ENCODE measurements at places on chromosomes 6 and 20.

DNA sequence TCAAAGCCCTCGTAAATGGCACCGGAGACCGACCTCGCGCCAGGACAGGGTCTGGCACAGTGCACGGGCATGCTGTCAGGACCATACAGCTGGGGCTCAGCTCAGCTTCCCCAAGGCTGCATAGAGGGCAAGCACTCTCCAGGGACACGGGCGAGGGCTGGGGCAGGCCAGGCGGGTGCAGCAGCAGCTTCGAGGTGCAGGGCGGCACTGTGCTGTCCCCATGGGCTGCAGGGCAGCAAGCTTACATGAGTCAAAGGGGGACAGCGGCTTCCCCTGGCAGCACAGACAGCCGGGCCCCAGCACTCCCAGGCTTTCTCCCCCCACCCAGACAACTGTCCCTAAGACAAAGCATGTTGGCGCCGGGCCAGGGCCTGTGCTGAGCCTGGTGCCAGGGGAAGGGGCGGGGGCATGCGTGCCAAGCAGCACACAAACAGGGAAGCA lies 25.7 kb downstream of the PSMG4 start:
- DNase-seq, result peak; percentile 37

DNA sequence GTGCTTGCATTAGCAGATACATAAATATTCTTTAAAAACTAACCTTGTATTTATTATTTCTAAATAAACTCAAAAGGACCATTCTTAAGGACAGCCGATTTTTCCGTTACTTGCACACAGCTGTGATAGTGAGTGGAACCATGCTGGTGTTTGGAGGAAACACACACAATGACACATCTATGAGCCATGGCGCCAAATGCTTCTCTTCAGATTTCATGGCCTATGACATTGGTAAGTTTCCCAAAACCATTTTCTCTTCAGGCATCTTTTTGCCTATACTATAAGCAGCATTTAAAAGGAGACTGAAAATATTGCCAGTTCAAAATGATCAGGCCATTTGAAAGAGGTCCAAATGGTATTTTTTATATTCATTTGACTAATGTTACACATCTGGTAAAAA lies 92.3 kb downstream of the ATRN start:
- no peak for DNase-seq
- H3K4me3 ChIP-seq, result no peak overlapping the region
- no peaks in the 10 kb centered on the region for H3K27me3 ChIP-seq
- no peaks in the 10 kb centered on the region for H3K4me1 ChIP-seq

GRCh38 chr6:73727114-73727513 lies 31.1 kb downstream of the CD109 start:
- no peaks in the 10 kb centered on the region for H3K36me3 ChIP-seq
- no peaks in the 10 kb centered on the region for H3K27me3 ChIP-seq
- H3K27ac ChIP-seq, result no peak overlapping the region
- H3K4me3 ChIP-seq, result no peak overlapping the region
- DNase-seq, result no peak

- H3K27ac ChIP-seq, result no peak overlapping the region
- DNase-seq, result peak; percentile 96
- H3K36me3 ChIP-seq, result no peaks in the 10 kb centered on the region
- peaks cover 10% of the 10 kb centered on the region for H3K27me3 ChIP-seq
Observed at GRCh38 chr20:53216856-53217576, 244.9 kb downstream of the TSHZ2 start.

DNA sequence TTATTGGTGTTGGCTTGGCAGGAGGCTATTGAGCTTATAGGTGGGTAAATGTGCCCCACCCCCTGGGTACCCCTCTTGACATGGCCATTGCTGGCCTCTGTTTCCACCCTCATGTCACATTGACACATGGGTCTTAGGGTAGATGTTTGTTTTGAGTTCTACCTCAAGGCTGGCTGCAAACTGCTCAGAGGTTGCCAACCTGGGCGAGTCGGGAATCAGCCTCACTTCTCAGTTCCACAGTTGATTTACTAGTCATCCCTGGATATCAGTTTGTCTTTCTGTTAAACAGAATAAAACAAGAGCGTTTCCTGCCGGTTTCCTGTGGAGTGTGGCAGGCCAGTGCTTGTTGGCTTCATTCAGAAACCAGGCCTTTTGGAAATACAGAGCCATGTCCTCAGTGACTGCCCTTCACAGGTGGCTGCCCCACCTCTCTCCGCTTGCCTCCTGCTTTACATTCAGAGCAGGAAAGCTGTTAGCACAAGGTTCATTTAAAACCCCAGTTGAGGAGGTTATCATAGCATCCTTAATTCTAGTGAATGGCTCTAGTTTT lies 105.6 kb downstream of the TCP11 start:
- peak; percentile 48 for DNase-seq
- peaks cover 10% of the 10 kb centered on the region for H3K4me1 ChIP-seq
- H3K36me3 ChIP-seq, result peaks cover 3% of the 10 kb centered on the region
- H3K27me3 ChIP-seq, result no peaks in the 10 kb centered on the region
- no peak overlapping the region for H3K27ac ChIP-seq

GRCh38 chr6:156917213-156917612 lies 140.0 kb downstream of the ARID1B start:
- DNase-seq, result no peak
- no peaks in the 10 kb centered on the region for H3K27me3 ChIP-seq
- H3K27ac ChIP-seq, result no peak overlapping the region
- H3K36me3 ChIP-seq, result no peaks in the 10 kb centered on the region

- DNase-seq, result peak; percentile 75
- no peak overlapping the region for H3K27ac ChIP-seq
- H3K27me3 ChIP-seq, result peaks cover 5% of the 10 kb centered on the region
- no peaks in the 10 kb centered on the region for H3K36me3 ChIP-seq
- H3K4me3 ChIP-seq, result no peak overlapping the region
- H3K4me1 ChIP-seq, result no peaks in the 10 kb centered on the region
Observed at GRCh38 chr6:132300323-132300949, 100.8 kb downstream of the MOXD1 start.

GRCh38 chr6:112957536-112957916 lies 610.4 kb downstream of the RFPL4B start:
- H3K4me3 ChIP-seq, result no peak overlapping the region
- no peaks in the 10 kb centered on the region for H3K4me1 ChIP-seq
- no peaks in the 10 kb centered on the region for H3K27me3 ChIP-seq

- no peak overlapping the region for H3K27ac ChIP-seq
- no peak overlapping the region for H3K4me3 ChIP-seq
- no peaks in the 10 kb centered on the region for H3K27me3 ChIP-seq
- no peaks in the 10 kb centered on the region for H3K36me3 ChIP-seq
- DNase-seq, result peak; percentile 83
Observed at GRCh38 chr20:5528719-5529256, 212.0 kb upstream of the PROKR2 start.

DNA sequence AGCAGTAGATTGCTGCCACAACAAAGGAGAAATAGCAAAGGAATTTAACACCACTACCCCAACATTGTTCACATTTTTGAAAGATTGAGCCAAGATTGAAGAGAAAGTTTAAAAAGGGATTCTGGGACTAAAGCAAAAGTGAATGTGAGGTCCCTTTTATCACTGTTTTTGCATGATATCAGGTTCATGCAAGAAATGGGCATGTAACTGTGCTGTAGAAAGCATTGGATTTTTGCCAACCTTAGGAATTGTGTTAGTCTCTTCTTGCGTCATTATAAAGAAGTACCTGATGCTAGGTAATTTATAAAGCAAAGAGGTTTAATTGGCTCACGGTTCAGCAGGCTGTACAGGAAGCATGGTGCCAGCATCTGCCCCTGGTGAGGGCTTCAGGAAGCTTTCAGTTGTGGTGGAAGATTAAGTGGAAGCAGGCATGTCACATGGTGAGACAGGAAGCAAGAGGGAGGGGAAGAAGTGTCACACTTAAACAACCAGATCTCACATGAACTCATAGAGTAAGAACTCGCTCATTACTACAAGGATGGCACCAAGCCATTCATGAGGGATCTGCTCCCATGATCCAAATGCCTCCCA lies 4.6 kb upstream of the GJB7 start:
- peaks cover 6% of the 10 kb centered on the region for H3K4me1 ChIP-seq
- no peak overlapping the region for H3K27ac ChIP-seq
- H3K4me3 ChIP-seq, result no peak overlapping the region
- H3K27me3 ChIP-seq, result no peaks in the 10 kb centered on the region

- no peaks in the 10 kb centered on the region for H3K36me3 ChIP-seq
- no peaks in the 10 kb centered on the region for H3K27me3 ChIP-seq
- peak within 1 kb of the TSS; percentile 97 for H3K27ac ChIP-seq
- peak; percentile 85 for DNase-seq
- no peaks in the 10 kb centered on the region for H3K4me1 ChIP-seq
Observed at GRCh38 chr6:110180228-110181008, at the start of gene CDC40. Gene CDC40 (plus strand): TSS chr6:110180427. CDS start chr6:110180445, 18 bp downstream.

GRCh38 chr6:72246926-72247325 lies 360.6 kb downstream of the RIMS1 start:
- peak; percentile 58 for DNase-seq
- no peak overlapping the region for H3K27ac ChIP-seq
- H3K36me3 ChIP-seq, result no peaks in the 10 kb centered on the region
- H3K4me3 ChIP-seq, result peak overlapping the region; percentile 68

DNA sequence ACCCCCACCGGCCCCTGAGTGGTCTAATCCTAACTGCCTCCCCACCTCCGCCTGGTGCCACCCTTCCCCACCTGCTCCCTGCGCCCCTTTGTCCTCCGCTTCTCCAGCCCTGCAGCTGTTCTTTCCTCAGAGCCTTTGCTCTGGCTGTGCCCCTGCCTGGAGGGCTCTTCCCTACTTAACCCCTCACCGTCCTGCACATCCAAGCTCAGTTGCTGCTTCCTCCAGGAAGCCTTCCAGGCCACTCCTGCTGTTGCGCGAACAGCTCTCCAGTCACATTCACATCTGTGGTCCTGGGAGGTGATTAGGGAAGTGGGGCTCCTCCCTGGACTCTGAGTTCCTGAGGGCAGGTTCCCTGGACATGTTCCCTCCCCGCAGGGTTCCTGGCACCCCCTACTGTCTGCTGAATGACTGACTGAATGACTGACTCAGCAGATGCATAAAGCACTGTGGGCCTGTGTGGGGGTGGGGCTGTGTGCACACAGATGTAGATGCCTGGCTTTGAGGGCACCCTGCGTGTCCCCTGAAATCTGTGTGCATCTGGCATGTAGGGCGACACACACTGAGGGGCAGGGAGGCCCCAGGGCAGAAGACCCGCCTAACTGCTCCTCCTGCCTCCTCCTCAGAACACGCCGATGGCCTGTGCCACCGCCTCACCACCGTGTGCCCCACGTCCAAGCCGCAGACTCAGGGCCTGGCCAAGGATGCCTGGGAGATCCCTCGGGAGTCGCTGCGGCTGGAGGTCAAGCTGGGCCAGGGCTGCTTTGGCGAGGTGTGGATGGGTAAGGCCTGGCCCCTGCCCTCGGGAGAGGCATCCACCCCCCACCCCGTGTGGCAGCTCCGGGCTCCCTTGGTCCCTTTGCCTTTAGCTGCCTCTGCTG lies 51.4 kb downstream of the SRC start:
- peaks cover 69% of the 10 kb centered on the region for H3K36me3 ChIP-seq
- peaks cover 12% of the 10 kb centered on the region for H3K4me1 ChIP-seq
- no peak for DNase-seq
- no peak overlapping the region for H3K4me3 ChIP-seq
- no peaks in the 10 kb centered on the region for H3K27me3 ChIP-seq

DNA sequence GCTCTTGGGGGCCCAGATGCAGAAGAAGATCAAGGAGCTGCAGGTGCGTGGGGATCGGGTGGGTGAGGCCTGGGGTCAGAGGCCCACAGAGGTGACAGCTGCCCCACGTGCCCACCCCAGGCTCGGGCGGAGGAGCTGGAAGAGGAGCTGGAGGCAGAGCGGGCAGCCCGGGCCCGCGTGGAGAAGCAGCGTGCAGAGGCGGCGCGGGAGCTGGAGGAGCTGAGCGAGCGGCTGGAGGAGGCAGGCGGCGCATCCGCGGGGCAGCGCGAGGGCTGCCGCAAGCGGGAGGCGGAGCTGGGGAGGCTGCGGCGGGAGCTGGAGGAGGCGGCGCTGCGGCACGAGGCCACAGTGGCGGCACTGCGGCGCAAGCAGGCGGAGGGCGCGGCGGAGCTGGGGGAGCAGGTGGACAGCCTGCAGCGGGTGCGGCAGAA lies 41.5 kb downstream of the MYH7B start:
- peaks cover 24% of the 10 kb centered on the region for H3K36me3 ChIP-seq
- H3K27ac ChIP-seq, result no peak overlapping the region
- no peaks in the 10 kb centered on the region for H3K27me3 ChIP-seq
- H3K4me3 ChIP-seq, result no peak overlapping the region
- peak; percentile 63 for DNase-seq

DNA sequence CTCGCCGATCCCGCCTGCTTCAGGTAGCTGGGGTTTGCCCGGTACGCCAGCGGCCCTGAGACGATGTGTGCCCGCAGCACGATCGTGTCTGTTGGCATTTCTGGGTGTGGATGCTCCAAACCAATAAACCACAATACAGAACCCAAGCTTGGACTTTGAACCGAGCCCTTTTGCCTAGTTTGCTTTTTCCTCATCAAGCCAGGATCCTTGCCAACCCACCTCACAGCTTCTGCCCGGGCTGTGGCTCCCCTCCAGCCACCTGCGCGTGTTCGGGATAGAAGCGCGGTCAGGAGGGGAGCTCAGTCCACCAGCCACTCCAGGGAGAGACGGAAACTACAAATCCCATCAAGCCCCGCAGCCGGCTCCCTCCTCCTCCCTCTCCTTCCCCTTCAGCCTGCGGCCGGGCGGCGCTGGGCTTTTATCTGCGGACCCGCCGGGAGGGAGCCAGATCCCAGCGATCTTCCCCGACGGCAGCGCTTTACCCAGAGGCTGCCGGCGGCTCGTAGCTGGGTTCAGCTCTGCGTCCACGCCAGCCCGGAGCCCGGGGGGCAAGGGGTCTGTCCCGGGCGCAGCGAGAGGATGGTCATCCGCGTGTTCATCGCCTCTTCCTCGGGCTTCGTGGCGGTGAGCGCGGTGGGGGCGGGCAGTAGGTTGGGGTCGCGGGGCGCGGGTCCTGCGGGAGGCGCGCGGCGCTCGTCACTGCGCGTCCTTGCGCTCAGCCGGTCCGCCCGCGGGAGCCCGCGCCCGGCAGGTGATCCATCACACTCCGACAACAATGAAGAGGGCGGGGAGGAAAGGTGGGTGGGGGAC lies at the start of gene SH3BGRL2:
Gene SH3BGRL2 (plus strand): TSS at position 447 of the 810 bp plus-strand sequence. CDS start 133 bp downstream, at position 580.
- H3K4me1 ChIP-seq, result no peaks in the 10 kb centered on the region
- peak within 1 kb of the TSS; percentile 94 for H3K4me3 ChIP-seq
- peak within 1 kb of the TSS; percentile 87 for H3K27ac ChIP-seq

GRCh38 chr6:132893772-132894490 lies 79.6 kb downstream of the RPS12 start:
- no peaks in the 10 kb centered on the region for H3K27me3 ChIP-seq
- H3K4me3 ChIP-seq, result no peak overlapping the region
- H3K36me3 ChIP-seq, result no peaks in the 10 kb centered on the region
- H3K27ac ChIP-seq, result no peak overlapping the region
- no peak for DNase-seq

- H3K4me1 ChIP-seq, result no peaks in the 10 kb centered on the region
- DNase-seq, result no peak
- H3K27ac ChIP-seq, result no peak overlapping the region
- no peaks in the 10 kb centered on the region for H3K27me3 ChIP-seq
- no peak overlapping the region for H3K4me3 ChIP-seq
Observed at GRCh38 chr6:153392156-153392555, 261.1 kb upstream of the RGS17 start.
